ENCODE measurements at places on chromosomes 1 and 21. TPM values are rescaled to one million over a fixed set of nuclear protein-coding genes. Genes with fewer than 3 reads are reported as not detected.

The LCE1D gene
- total RNA-seq: not detected

The HDGF gene
- 163 TPM for total RNA-seq

The HRNR gene
- total RNA-seq: under 0.01 TPM

The BNIPL gene
- 4.7 TPM for total RNA-seq

The TFF2 gene
- total RNA-seq: not detected

The KDF1 gene
- total RNA-seq: 14.7 TPM

The C1orf53 gene
- total RNA-seq: 0.79 TPM

The TENT5C gene
- total RNA-seq: 1.2 TPM

DNA sequence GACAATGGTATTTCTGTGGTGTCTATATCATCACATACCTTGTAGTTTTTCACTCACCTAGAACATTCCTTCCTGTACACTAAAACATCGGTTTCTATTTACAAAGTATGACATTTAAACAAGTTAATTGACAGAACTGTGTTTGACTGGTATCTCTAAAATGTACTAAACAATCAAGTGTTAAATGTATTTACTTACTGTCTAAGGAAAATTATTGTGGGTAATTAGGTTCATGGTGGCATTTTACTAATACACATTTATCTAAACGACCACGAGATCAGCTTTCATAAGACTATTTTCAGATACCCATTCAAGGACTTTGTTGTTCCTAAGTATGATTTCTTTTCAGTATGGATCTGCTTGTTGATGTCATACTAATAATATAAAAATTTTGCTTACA, 115.2 kb downstream of the ADGRL2 start:
- no peak for DNase-seq

- peak; percentile 58 for DNase-seq
Measured at GRCh38 chr1:152398812-152399698, 15.0 kb downstream of the CRNN start.

DNA sequence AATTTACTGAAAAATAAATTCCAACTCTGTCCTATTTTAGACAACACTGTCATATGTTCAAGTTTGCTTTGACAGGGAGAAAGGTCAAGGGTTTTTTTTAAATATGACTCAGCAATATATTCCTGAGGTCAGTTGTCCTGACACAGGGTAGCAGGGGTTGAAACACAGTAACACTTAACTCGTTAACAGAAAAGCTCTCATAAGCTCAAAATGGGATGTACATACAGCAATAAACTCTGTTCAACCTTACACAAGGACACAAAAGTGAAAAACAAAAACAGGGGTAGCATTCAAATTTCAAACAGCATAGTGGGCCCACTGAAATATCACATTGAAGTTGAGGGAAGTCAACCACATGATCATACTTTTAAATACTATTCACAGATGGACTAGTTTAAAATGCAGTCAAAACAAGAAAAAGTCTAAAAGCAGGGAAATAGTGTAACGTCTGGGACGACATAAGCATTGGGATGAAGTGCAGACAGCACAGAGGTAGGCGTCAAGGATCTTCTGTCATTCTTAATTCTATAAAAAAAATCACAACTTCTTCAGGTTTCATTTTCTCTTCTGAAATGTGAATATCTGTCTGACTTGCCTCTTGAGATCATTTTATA, 89.9 kb downstream of the SLC44A5 start:
- DNase-seq: no peak

GRCh38 chr1:91693557-91693956, 192.4 kb downstream of the TGFBR3 start:
- no peak for DNase-seq

GRCh38 chr1:116089870-116090269, 21.3 kb upstream of the MAB21L3 start:
- DNase-seq: no peak

- no peak for DNase-seq
Measured at GRCh38 chr1:213829780-213830179, 158.0 kb upstream of the PROX1 start.

GRCh38 chr1:214102907-214103306, 115.1 kb downstream of the PROX1 start:
- DNase-seq: peak; percentile 96

DNA sequence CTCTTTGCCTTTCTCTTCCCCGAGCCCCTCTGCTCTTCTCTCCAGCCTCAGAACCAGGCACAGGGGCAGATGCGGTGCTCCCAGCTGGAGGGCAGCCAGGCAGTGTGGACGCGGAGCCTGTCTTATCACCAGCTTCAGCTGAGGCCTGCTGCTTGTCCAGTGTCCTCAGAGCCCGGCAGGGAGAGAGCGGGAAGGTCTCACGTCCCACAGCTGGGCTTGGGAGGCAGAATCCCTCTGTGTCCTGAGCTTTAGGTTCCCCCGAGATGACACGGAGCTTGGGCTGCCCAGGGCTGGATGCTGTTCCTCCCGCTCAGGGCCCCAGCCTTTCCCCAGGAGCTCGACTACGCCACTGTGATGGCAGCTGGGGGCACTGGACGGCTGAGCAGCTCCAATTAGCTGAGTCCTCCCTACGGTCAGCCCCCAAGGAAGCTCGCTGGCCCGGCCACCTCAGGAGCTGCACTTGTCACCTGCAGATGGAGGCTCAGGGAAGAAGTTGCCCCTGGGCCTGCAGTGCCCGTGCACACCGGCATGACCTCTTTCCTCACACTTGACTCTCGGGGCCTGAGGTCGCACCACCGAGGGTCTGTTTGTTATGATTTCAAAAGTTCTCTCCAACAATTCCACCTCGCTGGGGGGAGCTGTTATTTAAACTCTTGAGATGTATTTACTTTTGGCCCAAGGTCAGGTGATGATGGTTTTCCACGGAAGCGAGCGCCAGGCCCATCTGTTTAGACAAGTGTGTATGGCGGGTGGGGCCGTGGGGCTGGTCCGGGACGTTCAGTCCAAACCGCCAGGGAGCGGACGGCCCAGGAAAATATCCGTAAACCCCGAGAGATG, 127.3 kb downstream of the SIK1 start:
- no peak for DNase-seq

DNA sequence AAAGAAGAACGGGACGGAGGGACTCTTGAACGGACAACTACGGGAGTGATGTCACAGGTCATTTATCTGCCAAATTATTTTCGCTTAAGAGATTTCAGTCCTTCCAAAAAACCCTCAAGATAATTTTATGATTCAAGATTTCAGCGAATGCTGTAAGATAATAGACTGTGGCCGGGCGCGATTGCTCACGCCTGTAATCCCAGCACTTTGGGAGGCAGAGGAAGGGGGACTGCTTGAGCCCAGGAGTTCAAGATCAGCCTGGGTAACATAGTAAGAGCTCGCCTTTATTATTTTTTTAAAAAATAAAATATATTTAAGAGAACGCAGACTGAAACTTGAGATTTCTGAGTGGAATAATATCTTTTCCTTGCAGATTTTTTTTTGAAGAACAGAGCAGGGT, 609 bp downstream of the RWDD2B start:
- DNase-seq: no peak

DNA sequence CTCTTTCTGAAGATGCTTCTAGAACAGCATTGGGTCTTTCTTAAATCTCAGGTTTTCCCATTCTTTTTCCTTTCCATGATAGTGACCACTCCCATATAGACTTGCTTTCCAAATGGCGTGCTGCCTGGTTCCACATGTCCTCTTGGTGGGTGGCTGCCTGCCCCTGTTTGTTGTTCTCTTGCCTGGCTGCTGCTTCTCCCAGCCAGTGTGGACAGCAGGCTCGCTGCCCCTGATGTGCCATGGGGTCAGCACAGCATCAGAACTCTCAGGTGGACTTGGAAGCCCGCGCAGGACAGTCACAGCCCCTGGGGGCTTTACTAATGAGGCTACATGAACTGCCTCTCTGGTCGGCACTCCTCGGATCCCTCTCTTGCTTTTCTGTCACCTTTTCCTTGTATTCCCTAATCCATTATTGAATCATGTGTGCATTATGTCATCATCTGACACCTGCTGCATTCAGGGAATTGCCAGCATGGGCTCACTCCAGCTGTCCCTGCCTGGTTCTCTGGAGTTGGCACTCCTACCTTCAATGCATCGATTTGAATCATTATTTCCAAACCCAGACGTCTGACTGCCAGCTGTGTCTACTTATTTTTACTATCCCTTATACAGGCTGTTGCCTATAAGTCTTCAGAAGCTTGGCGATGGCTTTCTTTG, 100.5 kb upstream of the COA6 start:
- no peak for DNase-seq

GRCh38 chr1:17878837-17879236, 123.7 kb downstream of the ACTL8 start:
- peak; percentile 5 for DNase-seq

GRCh38 chr1:53411541-53412152, 47.6 kb upstream of the DMRTB1 start:
- no peak for DNase-seq

DNA sequence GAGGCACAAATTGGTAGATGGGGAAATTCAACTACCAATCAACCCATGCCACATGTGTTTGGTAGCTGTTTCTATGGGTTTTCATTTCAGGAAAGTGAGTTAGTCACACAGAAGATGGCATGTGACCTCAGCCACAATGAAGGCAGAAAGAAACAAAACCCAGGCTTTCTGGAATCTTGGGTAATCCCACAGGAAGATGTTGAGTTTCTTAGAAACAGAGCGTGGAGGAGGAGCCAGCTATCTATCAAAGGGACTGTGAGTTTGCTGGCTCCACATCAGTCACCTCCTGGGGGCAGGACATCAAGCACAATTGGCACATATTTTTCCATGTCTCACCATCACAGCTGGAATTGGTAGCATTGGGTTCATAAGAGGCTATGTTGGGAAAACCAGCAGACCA, 188.9 kb upstream of the PLXNA2 start:
- peak; percentile 20 for DNase-seq

- DNase-seq: no peak
Measured at GRCh38 chr21:33802481-33802880, 113.1 kb downstream of the ATP5PO start.

DNA sequence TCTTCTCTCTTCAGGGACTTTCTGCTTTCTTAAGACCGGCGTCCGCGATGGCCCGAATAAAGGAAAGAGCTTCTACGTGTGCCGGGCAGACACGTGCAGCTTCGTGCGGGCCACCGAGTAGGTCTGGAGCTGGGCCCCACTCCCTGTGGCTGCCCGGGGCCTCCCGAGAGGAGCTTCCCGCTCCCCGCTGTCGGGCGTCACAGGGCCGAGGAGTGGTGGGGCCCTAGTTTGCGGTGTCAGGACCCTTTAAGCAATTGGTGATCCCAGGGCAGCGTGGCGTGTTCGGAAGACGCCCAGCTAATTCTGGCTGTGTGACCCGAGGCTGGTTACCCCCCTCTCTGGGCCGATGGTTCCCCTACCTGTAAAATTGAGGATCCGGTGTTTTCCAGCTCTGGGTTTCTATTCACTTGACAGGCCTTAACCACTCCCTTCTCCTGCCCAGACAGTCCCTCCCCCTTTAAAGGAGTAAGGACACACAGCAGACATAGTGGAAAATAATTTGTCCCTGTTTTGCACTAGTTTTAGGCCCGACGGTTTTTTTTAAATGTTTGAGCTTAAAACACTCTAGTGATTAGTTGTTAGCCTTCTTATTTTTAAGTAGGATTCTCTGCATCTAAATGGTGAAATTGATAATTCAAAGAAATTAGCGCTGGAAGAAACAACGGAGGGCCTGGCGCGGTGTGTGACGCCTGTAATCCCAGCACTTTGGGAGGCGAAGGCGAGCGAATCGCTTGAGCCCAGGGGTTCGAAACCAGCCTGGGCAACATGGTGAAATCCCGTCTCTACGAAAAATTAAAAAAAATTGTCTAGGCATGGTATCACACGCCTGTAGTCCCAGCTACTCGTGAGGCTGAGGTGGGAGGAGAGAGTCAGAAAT, 553 bp downstream of the TTF2 start:
- DNase-seq: peak; percentile 64

DNA sequence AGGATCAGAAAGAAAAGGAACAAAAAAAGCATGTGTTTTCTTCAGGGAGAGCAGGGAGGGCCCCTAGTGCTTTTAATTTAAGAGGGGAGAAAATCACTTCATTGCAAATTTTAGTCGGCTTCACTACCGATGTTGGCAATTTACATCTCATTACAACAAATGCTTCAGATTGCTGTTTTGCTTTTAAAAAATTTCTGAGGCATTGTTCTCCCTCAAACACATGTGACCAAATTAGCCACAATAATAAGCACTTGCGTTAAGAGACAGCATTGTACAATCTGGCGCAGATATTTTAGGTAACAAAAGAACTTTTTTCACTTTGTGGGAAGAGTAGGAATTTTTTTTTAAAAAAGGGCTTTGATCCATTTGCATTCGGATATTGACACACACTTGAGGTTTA, 29.8 kb downstream of the BEND5 start:
- DNase-seq: no peak

DNA sequence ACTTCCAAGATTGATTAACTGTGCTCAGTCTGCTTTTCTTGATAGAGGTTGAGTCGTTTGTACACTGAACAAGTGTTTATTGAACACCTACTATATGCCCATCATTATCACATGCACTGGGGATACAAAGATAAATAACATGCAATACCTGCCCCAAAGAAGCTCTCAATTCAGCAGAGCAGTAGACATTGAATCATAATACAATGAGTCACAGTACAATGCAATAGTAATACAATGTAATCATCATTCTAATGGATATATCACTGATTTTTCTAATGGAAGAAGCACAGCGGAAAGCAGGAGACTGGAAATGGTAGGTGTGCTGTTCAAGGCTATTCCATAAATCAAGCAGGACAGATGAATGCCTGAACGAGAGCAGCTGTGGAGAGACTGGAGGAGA, 3.7 kb upstream of the SEC16B start:
- peak; percentile 70 for DNase-seq

DNA sequence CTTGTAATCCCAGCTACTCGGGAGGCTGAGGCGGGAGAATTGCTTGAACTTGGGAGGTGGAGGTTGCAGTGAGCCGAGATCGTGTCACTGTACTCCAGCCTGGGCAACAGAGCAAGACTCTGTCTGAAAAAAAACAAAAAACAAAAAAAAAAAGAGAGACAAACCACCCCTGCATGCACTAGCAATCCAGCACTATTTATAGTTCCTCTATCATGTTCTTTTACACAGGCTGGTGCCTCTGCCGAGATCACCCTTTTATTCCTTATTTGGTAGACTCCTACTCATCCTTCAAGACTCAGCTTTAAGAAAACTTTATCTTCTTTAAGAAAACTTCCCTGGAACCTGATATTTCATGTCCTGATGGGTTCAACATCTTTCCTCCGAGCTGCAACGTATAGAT, 10.8 kb downstream of the FMO5 start:
- DNase-seq: no peak

DNA sequence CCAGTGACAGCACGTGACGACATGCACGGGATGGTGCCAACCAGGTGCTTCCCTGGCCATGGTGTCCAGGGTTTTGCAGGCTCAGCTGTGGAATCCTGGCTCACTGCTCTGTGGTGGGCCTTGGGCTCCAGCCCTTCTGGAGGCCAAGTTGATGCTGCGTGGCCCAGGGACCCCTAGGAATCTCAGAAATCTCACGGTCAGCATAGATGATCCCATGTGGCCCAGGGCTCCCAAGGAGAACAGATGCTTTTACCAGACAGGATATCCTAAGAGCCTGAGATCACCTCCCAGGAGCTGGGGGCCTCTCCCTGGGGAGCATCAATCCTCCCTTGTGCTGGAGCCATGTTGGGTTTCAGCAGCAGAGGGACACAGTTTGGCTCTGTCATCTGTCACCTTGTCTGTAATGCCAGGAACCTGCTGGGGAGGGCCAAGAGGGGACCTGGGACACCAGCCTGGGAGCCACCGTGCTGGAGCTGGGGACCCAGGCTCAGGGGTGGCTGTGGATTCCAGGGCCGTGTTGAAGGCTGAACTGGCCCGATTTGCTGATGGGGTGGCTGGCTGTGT, 63.9 kb downstream of the TRIM11 start:
- no peak for DNase-seq
